ENCODE measurements at places on chromosomes 3 and 15. TPM values are rescaled to one million over a fixed set of nuclear protein-coding genes. Genes with fewer than 3 reads are reported as not detected.

Gene CHST13
- total RNA-seq = not detected

Gene NAALADL2
- total RNA-seq = 2.9 TPM

Gene AMT
- 1.2 TPM for total RNA-seq

Gene COL6A5
- not detected for total RNA-seq
